ENCODE measurements at places on chromosomes 2 and 18.
A peak's percentile ranks its signal among the peaks of the same experiment; 100 is the strongest.

- no peak for DNase-seq
Observed at GRCh38 chr18:515838-516237, 15.3 kb upstream of the COLEC12 start.

- DNase-seq = peak; percentile 90
Observed at GRCh38 chr2:174341293-174341994, 6.7 kb downstream of the SP9 start.

DNA sequence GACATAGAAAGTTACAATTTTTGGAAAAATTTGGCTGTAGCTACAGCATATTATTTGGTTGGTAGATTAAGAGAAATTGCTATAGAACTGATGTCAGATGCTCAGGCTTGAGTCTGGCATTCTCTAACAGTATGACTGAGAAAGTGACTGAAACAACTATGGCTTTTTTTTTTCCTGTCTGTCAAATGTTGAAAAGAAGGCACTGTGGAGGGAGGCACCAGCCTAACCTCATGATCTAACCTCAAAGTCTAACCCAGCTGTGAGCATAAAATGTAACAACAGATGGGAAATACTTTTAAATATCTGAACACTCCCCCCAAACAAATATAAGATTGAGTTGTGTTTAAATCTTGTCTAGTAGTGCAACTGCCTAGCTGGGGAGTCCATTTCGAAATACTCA lies 629.1 kb downstream of the LRP1B start:
- DNase-seq = no peak

GRCh38 chr2:80893711-80894110 lies 589.2 kb upstream of the LRRTM1 start:
- DNase-seq = no peak

DNA sequence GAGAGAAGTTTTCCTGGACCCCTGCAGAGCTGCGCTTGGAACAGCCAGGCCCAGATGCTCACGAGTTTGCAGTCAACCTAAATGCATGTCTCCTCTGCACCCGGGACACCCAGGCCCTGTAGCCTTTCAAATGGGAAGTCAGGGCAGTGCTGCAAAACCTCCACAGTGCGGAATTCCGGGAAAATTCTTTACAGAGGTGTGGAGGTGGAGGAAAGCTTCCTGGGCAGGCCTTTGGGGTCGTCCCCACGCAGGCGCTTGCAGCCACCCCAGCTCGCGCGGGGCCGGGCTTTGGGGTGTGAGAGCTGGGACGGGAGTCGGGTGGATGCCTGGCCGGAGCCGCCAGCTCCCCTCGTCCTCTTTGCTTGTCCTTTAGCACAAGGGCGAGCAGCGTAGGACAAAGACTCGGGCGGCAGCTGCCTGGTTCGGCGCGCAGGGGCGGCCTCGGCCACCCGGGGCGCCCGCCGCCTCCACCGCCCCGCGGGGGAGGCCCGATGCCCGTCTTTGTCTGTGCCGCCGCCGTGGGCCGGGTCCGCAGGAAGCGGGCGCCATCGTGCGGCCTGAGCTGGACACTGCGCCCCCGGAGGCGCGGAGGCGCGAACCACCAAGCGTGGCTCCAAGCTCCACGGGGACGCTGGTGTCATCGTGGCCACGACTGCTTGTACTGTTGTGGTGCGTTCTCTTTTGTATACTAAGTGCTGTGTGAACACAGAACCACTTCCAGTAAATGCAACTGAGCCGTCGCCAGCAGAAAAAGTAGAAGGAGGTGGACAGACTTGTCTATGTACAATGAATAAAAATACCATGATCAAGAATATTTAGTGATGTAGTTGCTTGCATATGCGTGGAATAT lies 28.2 kb upstream of the BCL11A start:
- DNase-seq = peak; percentile 56

GRCh38 chr18:25678221-25678620 lies 326.3 kb upstream of the ZNF521 start:
- no peak for DNase-seq

GRCh38 chr2:105553538-105554196 lies 154.8 kb upstream of the FHL2 start:
- no peak for DNase-seq

DNA sequence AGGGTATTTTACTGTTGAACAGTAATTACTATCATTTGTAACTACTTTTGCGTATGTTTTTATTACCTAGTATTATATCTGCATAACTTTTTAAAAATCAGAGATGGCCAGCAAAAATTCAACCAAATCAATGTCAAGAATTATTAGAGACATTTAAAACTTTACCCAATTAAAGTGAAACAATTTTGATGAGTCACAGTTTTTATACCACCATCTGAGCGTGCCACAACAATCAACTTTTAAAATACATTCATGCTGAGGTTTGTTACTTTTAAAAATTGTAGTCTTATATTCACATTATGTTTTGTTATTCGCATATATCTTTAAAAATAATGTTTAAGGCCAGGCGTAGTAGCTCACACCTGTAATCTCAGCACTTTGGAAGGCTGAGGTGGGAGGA lies 114.9 kb downstream of the RTN4 start:
- DNase-seq = no peak

DNA sequence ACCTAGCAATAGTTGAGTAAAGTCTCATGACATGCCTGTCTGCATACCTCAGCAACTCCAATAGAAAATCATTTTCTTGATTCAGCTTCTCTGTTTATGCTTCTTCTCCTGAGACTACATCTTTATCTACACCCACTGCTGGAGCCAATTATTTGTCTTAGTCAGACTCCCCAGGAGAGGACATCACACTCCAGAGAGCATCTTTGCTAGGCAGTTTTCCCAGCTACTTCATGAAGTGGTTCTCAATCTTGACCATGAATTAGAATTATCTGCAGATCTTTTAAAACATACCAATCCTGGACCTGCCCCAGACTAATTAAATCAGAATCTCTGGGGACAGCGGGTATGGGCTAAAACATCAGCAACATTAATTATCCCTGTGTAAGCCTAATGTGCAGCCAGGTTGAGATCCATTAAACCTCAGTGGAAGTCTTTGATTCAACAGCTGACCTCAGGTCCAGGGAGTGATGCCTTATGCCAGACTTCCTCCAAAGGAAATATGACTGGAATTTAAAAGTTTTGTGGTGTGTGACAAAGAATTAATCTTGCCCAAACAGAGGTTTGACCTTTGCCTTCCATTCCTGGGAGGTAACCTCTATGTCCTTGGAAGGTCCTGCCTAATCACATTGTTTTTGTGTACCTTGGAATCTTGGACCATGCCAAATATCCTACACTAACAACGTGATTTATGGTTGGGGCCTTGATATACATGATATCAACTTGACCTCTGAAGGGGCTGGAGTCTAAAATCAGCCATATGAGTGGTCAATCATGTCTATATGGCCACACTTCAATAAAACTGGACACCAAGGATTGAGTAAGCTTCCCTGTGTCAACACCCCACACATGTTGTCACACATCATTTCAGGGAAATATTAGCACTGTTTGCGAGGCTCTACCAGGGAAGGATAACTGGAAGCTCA lies 99.3 kb upstream of the DNAJC10 start:
- DNase-seq = no peak

GRCh38 chr18:55314031-55314430 lies 274.0 kb downstream of the TCF4 start:
- no peak for DNase-seq

- DNase-seq = no peak
Observed at GRCh38 chr2:58089081-58089480, 42.5 kb downstream of the VRK2 start.

DNA sequence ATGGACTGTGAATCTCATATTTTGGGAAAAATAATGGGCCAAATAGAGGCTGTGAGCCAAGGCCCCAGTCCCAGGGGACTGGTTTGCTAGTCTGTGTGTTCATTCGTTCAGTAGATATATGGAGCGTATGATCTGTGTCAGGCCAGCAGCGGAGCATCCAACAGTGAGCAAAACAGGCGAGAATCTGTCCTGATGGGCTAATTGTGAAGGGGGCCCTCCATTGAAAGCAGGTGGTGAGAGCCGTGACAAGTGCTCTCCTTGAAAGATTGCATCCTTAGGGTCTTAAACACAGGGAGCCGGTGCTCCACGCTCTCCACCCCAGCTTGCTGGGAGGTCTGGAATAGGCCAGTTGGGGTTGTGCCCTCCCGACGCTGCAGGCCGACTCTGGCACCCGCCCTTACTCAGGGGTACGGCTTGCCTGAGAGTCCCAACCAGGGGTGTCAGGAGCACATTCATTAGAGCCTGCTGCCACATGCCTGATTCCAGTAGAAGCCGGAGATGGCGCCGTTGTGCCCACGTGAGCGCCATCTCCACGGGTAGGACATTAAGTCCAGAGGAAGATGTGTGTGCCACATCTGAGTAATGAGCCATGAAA lies 213.3 kb downstream of the SH3RF3 start:
- no peak for DNase-seq

DNA sequence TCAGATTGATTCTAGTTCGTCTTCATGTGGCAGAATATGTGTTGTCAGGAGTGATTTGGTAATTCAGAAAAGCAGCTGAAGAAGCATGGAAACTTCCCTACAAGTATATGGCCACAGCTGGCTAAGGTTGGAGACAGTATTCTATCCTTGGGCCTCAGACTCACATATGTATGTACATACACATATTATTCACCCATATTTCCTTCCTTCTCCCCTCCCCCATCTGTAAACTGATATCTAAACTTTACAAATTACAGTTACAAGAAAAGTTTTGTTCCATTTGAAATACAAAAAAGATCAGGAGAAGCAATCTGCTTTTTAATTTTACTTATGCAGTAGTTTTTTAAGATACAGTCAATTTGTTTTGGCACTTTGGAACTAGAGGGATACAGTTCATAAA lies 3.1 kb downstream of the SP3 start:
- DNase-seq = no peak

DNA sequence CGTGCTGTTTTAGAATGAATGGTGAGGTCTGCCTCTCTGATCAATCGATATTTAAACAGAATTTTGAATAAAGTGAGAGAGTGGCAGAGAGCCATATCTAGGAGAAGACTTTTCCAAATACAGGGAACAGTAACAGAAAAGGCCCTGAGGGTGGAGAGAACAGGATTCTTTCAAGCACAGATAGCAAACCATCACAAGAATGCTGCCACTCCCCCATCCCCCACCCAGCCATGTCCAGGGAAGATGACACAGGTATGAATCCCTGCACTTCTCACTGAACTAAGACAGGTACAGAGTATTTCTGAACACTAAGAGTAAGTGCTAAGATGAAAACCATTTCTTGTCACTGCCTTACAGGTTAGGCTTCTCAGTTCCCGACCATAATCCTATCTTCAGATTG lies 23.6 kb downstream of the LRATD1 start:
- DNase-seq = no peak

DNA sequence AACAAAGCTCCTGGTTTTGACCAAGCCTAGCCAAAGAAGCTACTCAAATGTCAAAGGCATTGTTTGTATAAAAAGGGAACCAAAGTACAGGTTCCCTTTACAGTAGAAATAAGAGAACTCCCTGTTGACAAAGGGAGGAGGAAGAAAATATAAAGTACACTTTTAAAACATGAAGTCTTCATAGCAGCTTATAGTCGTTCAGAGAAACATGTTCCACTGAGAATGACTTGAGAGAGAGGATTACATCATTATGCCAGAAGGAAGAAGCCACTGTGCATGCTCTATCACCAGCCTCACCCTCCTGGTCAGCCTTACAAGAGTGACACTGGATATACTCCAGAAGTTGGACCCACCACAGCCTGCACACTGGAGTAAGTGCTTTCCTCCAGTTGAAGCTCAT lies 2.5 kb upstream of the DHRS9 start:
- DNase-seq = no peak

DNA sequence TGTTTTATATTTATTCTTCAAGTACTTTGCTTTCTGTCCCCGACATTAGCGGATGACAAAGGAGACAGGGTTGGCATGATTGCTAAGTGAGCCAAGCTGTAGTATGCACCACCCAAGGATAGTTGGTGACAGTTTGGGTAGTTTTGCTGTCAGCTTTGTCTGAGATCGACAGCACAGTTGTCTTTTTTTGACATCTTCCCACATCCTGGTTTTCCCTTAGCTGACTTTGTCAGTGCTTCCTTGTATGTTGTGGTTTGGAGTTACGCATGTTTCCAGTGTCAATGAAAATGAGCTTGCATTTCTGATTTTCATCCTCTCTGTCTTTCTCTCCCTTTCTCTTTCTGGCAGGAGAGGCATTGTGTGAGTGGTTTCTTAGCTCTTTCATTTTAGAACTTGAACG lies 44.6 kb upstream of the DOCK10 start:
- DNase-seq = no peak

DNA sequence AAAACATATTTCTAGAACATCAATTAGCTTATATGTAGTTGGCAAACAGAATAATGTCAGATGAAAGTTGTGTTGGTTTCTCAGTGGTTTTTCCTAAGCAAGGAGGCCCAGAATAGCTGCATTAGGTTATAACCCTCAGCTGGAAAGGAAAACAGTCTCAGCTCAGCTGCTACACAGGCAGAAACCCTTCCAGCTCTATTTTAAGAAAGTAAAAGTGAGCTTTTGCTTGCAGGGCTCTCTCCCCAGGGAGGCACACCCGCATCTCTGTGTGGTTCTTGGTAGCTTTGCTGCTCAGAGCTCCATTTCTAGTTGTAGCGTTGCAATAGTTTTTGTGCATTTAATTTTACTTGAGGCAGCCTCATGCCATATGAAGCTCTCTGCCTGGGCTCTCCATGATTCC lies 54.6 kb downstream of the PIKFYVE start:
- DNase-seq = no peak

- no peak for DNase-seq
Observed at GRCh38 chr2:230471074-230471473, 55.1 kb downstream of the SP100 start.

- no peak for DNase-seq
Observed at GRCh38 chr2:133690780-133691179, 122.5 kb upstream of the NCKAP5 start.

DNA sequence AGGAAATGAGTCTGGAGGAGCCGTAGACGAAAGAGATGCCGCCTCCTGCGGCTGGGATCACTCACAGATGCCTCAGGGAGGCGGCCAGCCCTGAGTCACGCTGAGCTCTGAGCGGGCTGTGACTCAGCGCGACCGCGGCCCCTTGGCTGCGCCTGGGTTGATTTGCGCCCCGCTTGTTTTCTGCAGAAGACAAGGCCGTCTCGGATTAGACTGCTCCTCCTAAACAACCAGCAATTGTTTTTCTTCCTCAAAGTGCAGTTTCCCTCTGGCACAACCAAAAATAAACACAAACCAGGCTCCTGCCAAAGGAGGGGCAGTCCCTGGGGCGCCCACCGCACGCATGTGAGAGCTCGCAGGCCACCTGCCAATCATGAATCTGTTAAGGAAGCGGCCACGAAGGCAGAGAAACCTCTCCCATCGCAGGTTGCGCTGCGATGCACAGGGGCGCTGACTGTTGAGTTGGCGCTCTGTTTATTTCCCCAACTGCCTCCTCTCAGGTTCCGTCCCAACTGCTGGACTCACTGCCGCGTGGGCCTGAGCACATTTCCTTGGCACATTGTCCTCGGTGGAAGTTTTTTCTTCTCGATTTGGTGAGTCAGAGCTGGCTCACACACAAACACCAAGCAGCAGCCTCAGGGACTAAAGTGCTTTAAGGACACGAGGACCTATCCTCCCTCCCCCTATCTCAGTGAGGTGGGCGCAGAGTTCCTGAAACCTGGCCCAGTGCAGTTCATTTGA lies 85.2 kb upstream of the NDUFV2 start:
- peak; percentile 8 for DNase-seq
